ENCODE measurements at places on chromosomes 2 and 18.
A peak's percentile ranks its signal among the peaks of the same experiment; 100 is the strongest.

DNA sequence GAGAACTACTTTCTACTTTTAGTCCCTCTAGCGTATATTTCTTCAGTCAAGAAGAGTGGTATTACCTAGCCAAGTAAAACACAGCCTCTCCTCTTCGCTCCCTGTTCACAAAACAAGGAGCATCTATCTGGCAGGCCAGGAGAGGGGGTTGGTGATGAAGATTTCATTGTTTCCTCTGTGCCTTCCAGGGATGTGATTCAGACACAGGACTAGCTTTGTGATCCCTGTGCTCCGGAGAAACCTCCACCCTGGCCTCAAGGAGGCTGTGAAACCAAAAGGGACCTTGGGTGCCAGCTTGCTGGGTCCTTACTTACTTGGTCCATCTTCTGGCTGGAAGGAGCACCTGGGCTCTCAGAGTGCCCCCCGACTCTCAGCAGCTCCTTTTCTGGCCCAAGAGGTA, 5.7 kb downstream of the RHOB start:
- DNase-seq = no peak

GRCh38 chr18:79380816-79381806, 14.6 kb upstream of the NFATC1 start:
- no peak for DNase-seq

DNA sequence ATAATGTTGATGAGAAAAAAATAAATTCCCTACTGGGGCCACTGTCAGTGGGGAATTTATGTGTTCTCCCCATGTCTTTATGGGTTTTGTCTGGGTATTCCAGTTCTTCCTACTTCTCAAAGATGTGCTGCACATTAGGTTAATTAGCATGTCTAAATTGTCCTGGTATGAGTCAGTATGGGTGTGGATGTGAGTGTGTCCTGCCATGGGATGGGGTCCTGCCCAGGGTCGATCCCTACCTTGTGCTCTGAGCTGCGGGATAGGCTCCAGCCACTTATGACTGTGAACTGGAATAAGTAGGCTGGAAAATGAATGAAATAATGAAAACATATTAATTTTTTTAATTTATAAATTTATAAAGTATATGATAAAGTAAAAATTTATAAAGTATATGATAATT, 167.5 kb downstream of the UBR3 start:
- DNase-seq = no peak

DNA sequence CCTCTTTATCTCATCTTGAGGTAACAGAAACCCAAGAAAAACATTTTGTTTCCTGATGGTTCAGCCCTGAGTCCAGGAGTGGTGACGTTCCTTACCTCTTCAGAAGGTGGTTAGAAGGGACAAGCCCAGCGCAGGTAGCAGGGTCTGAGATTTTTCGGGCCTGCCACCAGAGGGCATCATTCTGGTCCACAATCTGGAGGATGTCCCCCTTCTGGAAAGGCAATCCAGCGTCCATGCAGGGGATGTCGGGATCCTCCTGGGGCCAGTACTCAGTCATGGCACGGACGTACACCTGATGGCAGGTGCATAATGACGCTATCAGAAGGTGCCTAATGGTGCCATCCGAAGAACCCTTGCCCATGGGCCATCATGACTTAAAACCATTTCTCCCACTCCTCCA, 17.7 kb downstream of the MPP4 start:
- no peak for DNase-seq

- no peak for DNase-seq
Observed at GRCh38 chr2:197256547-197257170, 53.9 kb downstream of the ANKRD44 start.

DNA sequence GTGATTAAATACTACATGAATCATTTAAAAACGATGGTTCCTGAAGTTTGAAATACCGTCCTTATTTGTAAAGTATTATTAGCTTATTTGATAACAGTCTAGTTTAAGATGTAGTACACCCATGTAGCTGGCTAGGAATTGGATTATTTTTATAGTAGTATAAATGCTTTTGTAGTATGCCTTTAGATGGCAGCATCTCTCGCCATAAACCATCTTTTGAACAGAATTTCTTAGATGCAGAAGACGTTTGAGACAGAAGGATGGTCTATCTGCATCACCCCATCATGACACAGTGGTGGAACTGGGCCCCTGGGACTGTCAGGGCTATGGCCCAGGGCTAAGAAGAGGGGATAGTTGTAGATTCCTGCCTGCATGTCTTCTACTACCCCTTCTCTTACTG, 152.7 kb downstream of the WDSUB1 start:
- DNase-seq = no peak

DNA sequence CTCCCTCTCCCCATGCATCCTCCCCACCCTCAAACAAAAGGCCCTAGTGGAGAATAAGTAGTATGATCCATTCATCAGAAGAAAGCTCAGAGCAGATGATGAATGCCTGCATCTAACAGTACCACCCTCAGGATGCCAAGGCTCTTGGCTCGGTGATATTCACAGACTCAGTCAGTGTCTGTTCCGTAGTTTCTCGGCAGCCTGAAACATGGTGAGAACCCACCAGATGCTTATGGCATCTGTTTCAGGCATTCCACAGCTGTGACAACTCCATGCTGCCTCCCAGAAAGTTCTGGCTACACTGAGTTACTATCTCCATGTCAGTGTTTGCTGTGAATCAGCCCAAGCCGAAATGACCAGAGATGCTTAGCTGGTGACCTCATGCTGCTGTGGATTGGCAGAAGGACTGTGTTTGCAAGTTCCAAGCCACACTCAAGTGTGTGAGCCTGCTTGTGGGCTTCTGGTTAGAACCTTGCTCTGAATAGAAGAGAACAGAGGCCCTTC, 83.9 kb downstream of the WDSUB1 start:
- no peak for DNase-seq

GRCh38 chr2:189412330-189412953, 28.8 kb upstream of the WDR75 start:
- peak; percentile 48 for DNase-seq

GRCh38 chr18:25287106-25287505, 64.9 kb downstream of the ZNF521 start:
- DNase-seq = no peak

DNA sequence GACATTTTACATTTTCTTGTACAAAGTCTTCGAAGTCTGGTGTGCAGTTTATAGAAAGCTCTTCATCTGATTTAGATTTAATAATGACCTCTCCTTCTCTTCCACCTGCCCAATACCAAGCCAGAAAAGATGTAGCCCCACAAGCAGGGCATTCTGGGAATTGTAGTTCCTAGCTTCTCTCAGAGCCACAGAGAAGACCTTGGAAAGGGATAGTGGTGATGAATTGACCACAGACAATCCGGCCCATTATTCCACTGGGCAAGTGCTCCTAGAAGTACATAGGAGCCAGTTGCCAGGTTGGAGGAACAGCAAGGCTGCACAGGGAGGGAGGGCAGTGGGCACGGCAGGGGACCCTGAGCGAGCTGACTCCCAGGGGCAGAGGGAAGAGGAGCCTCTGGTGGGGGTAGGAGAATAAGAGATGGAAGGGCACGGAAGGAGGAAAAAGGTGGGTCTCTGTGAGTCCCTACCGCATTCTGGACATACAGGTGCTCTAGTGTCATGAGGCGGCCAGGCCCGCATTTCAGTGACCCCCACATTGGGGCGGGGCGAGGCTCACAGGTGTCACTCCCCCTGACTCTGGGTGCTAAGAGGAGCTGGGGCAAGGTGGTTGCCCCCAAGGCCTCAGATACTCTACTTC, 152.5 kb upstream of the HAAO start:
- no peak for DNase-seq

DNA sequence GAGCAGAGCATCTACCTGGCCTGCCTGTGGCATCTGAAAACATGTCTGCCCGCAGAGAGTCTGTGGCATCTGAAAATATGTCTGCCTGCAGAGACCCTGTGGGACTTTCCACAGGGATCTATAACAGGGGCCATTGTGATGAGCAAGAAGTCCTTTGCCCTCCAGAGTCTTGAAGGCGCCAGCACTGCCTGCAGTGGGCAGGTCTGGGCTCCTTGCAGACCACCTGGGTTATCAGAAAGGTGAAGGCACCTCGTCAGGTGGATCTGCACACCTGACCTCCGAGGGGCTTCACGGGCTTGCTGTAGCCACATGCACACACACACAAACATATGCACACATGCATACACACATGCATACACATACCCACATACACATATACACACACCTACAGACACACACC, 189.5 kb upstream of the HDAC4 start:
- no peak for DNase-seq

DNA sequence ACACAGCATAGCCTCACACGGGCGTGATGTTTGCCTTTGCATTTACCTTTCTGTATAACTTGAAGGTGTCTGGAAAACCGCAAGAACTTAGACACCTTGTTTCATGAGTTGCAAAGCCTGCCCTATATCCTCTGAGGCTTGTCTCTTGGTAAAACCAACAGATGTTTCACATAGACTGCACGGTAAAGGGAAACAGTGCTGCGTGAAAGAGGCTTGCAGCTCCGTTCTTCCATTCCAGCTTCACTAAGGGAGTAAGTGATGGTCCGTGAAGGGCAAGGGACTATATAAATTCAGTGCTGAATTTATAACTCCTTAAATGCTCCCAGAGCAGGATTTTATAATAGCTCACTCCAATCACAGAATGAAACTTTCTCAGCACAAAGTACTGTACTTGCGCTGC, 360.5 kb downstream of the SOX11 start:
- no peak for DNase-seq

DNA sequence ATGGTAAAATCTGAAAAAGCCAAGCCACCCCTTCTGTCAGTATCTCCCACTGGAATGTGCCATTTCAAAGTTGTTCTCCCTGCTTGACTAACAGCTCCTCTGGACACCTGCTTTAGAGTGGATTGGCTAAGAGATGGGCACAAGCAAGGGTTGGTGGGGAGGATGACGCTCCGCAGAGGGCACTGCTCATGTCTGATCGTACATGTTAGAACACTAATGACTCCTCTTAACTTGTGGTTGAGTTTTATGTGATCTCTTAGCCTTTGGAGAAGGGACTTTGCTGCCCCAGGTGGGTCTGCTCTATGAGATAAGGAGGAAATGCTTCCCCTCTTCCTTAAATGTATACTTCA, 8.2 kb upstream of the KIAA2012 start:
- no peak for DNase-seq

DNA sequence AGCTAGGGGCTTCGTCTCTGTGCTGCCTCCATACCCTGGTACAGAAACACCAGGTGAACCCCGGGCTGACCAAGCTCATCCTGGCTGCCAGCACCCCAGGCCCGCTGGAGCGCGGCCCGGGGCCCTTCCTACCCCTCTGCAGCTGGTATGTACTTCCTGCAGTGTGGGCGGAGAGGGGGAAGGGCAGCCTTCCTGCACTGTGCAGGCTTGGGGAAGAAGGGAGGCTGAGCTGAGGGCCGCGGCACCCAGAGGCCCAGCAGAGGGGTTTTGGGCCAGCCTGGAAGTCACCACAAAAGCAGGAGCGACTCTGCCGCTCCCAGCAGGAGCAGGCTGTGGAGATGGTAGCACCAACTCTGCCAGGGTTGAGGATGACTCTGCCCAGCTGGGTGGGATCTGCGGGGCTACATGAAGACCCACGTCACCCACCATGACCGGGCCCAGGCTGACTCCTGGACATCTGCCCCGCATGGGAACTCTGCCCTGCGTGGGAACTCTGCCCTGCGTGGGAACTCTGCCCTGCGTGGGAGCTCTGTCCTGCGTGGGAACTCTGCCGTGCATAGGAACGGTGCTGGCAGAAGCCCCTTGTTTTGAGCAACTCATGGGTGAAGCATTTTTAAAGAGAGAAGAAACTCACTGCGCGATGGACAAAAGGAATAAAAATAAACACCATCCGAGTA, 273.3 kb downstream of the NDUFA10 start:
- DNase-seq = no peak

GRCh38 chr18:13909141-13909940, 6.0 kb downstream of the MC2R start:
- no peak for DNase-seq

GRCh38 chr2:219205981-219206327, 628 bp upstream of the ZFAND2B start:
- no peak for DNase-seq

GRCh38 chr2:101751875-101752619, 54.5 kb downstream of the MAP4K4 start:
- DNase-seq = no peak

GRCh38 chr2:169265591-169265990, 96.7 kb downstream of the LRP2 start:
- DNase-seq = no peak

- no peak for DNase-seq
Observed at GRCh38 chr2:61328707-61329251, 142.1 kb downstream of the USP34 start.

DNA sequence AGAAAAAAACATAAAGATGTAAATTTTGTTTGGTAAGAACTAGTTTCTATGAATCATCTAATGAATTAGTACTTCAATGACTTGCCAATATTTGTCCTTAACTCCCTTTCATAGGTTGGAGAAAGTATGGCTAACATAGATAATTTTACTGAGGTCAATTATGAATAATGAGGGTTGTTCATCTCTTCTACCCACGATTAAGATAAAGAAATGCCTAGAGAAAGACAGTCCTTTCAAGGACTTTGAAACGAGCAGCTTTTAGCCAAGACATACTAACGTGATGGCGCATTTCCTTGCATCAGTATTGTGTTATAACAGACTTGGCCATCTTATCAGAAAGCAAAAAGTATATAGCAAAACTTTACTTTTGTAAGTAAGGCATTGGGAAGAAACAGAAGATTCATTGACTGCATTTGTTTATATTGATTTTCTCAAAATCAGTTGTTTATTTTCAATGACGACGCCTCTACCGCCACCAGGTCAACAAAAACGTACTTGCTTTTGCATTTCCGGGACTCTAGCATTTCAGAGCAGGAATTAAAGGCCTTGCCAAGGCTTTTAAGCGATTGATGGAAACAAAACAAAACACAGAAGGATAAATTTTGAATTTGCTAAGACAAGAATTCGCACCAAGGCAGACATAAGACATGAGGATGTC, 961 bp downstream of the RBM43 start:
- no peak for DNase-seq

DNA sequence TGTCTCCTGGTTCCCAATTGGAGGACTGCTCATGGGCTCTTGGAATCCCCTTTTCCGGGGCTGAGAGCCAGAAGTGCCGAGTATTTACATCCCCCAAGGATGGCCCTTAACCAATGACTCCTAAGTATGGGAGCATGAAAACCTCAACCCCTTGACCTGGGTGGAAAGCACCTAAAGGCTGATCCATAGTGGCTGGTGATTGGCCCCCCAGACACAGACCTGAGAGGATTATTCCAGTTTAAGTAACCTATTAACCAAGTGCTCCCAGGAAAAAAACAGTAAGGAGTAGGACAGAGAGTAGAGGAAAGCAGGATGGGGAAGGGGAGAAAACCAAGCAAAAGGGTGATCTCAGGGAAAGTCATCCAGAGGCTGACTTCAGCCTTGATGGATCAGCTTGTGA, 206.1 kb upstream of the RND3 start:
- DNase-seq = no peak

DNA sequence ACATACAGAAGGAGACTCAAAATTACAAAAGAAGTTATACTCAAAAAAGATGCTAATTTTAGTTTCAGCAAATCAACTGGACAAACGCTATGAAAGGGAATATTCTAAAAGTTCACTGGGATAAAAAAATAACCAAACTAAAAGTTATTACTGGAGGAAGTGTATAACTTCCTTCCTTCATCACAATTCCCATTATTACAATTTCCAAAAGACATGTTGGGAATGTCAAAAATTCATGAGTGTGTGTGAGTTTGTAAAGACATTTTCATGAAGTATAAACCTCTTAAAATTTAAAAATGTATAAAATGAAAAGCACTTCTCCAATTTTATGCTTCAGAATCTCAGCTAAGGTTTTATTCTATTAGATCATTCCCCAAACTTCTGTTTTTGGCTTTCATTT, 67.8 kb downstream of the MERTK start:
- DNase-seq = no peak

GRCh38 chr18:45690975-45691815, 32.8 kb upstream of the SLC14A1 start:
- peak; percentile 56 for DNase-seq

Data from NCI-H1092 treated with DMSO at 0.1 percent for 48 hours (cell line).